RPMI7951 (cell line): ENCODE measurements at places on chromosomes 4 and X. TPM values are rescaled to one million over a fixed set of nuclear protein-coding genes. Genes with fewer than 3 reads are reported as not detected.

The RHOXF2B gene
- total RNA-seq = 0.24 TPM in 1 of 2 replicates, not detected in the other

The C1QTNF7 gene
- not detected in 2 replicates for total RNA-seq

The UBE2D3 gene
- total RNA-seq = 337 and 386 TPM in 2 replicates

The LUZP4 gene
- total RNA-seq = 0.10 TPM in 1 of 2 replicates, not detected in the other

The TMEM33 gene
- 47.8 and 55.5 TPM in 2 replicates for total RNA-seq

The HNRNPDL gene
- 224 and 227 TPM in 2 replicates for total RNA-seq

The HOPX gene
- not detected in 2 replicates for total RNA-seq

The GAGE12J gene
- total RNA-seq = not detected in 2 replicates

The PNCK gene
- total RNA-seq = not detected in 2 replicates

The FAM47E gene
- 0.20 and 1.4 TPM in 2 replicates for total RNA-seq

The TMEM187 gene
- 5.8 and 6.6 TPM in 2 replicates for total RNA-seq

The SMIM10L2A gene
- total RNA-seq = not detected in 2 replicates

The SERTM2 gene
- total RNA-seq = not detected in 2 replicates

The USP17L15 gene
- not detected in 2 replicates for total RNA-seq

The PPP4R3C gene
- 0.10 TPM in 1 of 2 replicates, not detected in the other for total RNA-seq

The SLC6A14 gene
- not detected in 2 replicates for total RNA-seq

The GSX2 gene
- not detected in 2 replicates for total RNA-seq

The GASK1B gene
- 0.98 and 1.2 TPM in 2 replicates for total RNA-seq

The LONRF3 gene
- 0.78 and 1.4 TPM in 2 replicates for total RNA-seq

The AKAP14 gene
- not detected in 2 replicates for total RNA-seq

The CLNK gene
- total RNA-seq = not detected in 2 replicates

The FANCB gene
- total RNA-seq = 13.1 and 16.2 TPM in 2 replicates

The KLF8 gene
- 2.2 and 3.4 TPM in 2 replicates for total RNA-seq

The MPP1 gene
- total RNA-seq = 13.8 and 14.3 TPM in 2 replicates

The CT47B1 gene
- total RNA-seq = not detected in 2 replicates

The MGAT4D gene
- total RNA-seq = not detected in 2 replicates

The F8A3 gene
- total RNA-seq = 1.1 and 1.5 TPM in 2 replicates

The MGARP gene
- total RNA-seq = 0.68 and 1.2 TPM in 2 replicates

The FMR1NB gene
- not detected in 2 replicates for total RNA-seq

The EXOC1L gene
- not detected in 2 replicates for total RNA-seq

The TEX11 gene
- 0.36 and 0.88 TPM in 2 replicates for total RNA-seq

The CXCL10 gene
- 0.12 and 0.78 TPM in 2 replicates for total RNA-seq

The NUP54 gene
- total RNA-seq = 57.5 and 71.5 TPM in 2 replicates

The CT83 gene
- total RNA-seq = not detected in 2 replicates

The IL13RA2 gene
- total RNA-seq = 59.2 and 67.6 TPM in 2 replicates

The FAM47A gene
- total RNA-seq = not detected in 2 replicates

The ARSH gene
- not detected in 2 replicates for total RNA-seq

The WNK3 gene
- total RNA-seq = 1.8 TPM in 2 replicates

The P2RY10 gene
- not detected in 2 replicates for total RNA-seq

The MMGT1 gene
- total RNA-seq = 19.8 and 28.0 TPM in 2 replicates

The DGKK gene
- total RNA-seq = not detected in 2 replicates

The TMLHE gene
- total RNA-seq = 11.3 and 17.2 TPM in 2 replicates

The CT45A3 gene
- 0.36 TPM in 1 of 2 replicates, not detected in the other for total RNA-seq

The PRDM5 gene
- total RNA-seq = 10.8 and 11.4 TPM in 2 replicates

The RTL3 gene
- total RNA-seq = 1.4 and 1.5 TPM in 2 replicates

The KLHL13 gene
- 0.10 and 0.12 TPM in 2 replicates for total RNA-seq

The TIMM8A gene
- total RNA-seq = 6.5 and 8.1 TPM in 2 replicates

The LRCH2 gene
- total RNA-seq = not detected in 2 replicates

The MAGEB3 gene
- not detected in 2 replicates for total RNA-seq

The HSFX4 gene
- not detected in 2 replicates for total RNA-seq
